ENCODE measurements at places on chromosomes 13 and 19.

- peak; percentile 64 for DNase-seq
These were observed 34.4 kb upstream of the MIR17HG start for GRCh38 chr13:91313103-91313502.

GRCh38 chr13:92991692-92992091 is 234.9 kb upstream of the GPC6 start:
- DNase-seq: no peak

GRCh38 chr13:58960888-58961287 is 1202.8 kb downstream of the DIAPH3 start:
- peak; percentile 7 for DNase-seq

- DNase-seq: no peak
These were observed 67.4 kb upstream of the CLDN10 start for GRCh38 chr13:95485045-95485517.

DNA sequence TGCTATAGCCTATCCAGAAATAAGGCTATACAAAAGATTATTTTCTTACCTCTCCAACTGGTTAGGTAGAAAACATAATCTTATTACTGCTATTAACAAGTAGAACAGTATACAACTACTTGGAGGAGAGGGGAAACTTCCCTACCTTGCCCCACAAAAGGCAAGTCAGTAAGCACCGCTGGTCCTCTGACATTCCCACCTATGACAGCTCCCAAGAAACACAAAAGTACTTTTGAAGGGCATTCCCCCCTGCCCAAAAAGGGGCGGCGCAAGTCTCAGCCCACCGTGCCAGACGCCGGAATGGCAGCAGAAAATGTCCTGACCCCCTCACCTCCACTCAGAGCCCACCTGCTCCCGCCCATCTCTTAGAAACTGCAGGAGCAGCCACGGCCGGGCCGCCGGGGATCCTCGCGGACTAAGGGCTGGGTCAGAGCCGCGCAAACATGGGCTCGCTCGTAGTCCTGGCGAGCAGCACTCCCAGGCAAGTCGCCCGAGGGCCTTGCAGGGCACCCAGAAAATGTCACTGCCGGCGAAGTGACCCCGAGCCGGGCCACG is 437 bp downstream of the SUCLA2 start:
- DNase-seq: peak; percentile 25

- DNase-seq: no peak
These were observed 31.7 kb upstream of the C1QTNF9B start for GRCh38 chr13:23928985-23929384.

DNA sequence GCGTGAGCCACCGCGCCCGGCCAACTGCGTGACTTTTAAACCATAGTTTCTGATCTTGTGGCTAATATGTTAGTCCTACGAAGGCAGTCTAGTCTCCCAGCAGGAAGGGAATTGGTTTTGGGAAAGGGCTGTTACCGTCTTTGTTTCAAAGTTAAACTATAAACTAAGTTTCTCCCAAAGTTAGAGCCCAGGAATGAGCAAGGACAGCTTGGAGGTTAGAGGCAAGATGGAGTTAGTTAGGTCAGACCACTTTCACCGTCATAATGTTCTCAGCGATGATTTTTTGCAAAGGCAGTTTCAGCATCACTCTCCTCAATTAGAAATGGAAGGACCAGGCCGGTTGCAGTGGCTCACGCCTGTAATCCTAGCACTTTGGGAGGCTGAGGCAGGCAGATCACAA is 17.7 kb upstream of the ADGRE2 start:
- DNase-seq: no peak

GRCh38 chr13:57409121-57409520 is 222.4 kb upstream of the PCDH17 start:
- DNase-seq: no peak

GRCh38 chr13:89695343-89696257 is 1651.9 kb upstream of the MIR17HG start:
- DNase-seq: peak; percentile 70

DNA sequence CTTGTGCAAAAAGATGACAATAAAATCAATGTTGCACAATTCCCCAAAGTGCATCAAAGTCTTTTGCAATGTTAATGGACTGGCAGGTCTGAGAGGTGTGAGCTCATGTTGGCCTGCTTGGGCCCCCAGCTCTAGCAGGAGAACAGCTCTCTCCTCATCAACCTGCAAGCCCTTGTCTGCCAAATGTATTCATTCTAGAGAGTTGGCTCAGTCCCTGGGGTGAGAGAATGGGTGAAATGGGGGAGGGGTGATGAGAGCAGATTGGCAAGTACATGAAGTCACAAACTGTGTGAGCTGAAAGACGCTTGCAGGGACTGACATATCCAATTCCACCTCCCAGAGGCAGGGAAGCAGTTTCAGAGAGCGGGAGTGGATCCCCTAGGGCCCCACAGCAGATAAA is 465.1 kb upstream of the ZNF507 start:
- DNase-seq: no peak

GRCh38 chr13:23889615-23890607 is 711 bp upstream of the MIPEP start:
- DNase-seq: no peak

DNA sequence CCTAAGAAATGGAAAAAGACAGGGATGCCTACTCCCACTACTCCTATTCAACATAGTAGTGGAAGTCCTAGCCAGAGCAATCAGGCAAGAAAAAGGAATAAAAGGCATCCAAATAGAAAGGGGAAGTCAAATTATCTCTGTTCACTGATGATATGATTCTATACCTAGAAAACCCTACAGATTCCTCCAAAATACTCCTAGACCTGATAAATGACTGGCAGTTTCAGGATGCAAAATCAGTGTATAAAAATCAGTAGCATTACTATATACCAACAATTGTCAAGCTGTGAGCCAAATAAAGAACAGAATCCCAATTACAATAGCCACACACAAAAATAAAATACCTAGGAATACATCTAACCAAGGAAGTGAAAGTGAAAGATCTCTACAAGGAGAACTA is 1.3 kb upstream of the GPR42 start:
- DNase-seq: no peak

- DNase-seq: no peak
These were observed 108.3 kb upstream of the RXFP2 start for GRCh38 chr13:31631071-31631470.

DNA sequence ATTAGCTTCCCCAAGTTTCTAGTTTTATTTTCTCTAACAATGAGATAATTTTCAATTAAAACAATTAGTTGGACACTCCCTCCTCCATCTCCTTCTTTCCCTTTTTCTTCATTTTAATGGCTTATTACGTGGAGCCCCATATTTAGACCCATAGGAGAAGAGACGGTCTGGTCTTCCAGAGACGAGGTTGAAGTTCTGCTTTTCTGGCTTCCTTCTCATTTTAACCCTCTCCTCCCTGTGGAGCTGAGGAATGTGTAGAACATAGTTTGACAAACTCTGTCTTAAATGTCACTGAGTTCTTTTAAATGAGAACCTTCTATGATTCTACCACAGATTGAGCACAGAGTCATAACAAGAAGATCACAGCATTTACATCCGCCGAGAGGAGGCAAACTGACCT is 86.8 kb downstream of the EDNRB start:
- no peak for DNase-seq

DNA sequence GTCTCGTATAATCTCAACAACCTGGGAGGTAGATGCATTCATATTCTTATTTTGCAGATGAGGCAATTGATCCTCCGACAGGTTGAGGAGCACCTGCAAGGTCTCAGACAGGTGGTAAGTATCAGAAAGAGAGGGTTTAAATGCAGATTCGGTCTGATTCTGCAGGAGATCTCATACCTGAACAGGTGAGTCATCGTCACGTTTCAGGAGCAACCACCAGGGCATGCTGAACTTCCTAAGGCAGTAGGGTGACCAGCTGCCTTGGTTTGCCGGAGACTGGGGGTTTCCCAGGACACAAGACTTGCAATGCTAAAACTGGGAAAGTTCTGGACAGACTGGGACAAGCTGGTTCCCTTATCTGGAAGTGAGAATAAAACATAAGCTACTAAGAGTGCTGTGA is 68.8 kb upstream of the TSHZ3 start:
- DNase-seq: no peak

- peak; percentile 34 for DNase-seq
These were observed 30.3 kb downstream of the CRYL1 start for GRCh38 chr13:20495087-20496023.

DNA sequence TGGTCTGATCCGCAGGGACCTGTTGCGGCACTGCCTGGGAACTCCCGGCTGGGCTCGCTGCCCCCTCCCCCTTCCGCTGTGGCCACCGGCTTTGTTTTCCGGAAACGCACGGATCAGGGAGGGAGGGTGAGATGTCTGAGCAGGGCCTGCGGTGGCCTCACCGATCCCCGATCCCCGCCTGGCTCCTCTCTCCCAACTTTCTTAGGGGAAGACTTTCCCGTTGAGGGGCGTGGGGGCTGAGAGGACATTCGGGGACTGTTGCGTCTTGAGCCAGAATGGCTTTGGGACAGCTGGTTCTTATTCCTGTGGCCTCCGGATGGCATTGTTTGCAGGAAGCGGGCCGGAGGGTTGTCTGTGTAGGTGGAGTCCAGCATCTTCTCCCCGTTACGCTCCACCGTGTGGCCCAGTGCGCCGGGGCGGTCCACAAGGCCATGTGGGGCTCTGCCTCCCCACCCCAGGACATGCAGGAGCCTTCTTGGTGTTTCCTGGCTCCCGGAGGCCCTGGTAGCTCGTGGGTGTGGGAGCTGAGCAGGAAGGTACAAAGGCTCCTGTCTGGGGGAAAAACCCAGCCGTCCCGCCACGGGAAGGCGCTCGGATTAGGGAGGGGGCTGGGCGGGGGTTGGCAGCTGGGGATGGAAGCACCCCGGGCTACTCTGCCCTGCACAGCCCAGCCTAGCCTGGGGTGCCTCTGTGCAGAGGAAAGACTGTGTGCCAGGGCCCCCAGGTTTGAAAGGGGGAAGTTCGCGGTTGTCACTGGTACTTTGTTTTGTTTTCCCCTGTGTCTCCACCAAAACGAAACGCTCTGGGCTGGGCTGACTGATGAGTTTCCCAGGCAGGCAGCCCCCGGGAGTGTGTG is 1.3 kb downstream of the CSNK1G2 start:
- peak; percentile 69 for DNase-seq

DNA sequence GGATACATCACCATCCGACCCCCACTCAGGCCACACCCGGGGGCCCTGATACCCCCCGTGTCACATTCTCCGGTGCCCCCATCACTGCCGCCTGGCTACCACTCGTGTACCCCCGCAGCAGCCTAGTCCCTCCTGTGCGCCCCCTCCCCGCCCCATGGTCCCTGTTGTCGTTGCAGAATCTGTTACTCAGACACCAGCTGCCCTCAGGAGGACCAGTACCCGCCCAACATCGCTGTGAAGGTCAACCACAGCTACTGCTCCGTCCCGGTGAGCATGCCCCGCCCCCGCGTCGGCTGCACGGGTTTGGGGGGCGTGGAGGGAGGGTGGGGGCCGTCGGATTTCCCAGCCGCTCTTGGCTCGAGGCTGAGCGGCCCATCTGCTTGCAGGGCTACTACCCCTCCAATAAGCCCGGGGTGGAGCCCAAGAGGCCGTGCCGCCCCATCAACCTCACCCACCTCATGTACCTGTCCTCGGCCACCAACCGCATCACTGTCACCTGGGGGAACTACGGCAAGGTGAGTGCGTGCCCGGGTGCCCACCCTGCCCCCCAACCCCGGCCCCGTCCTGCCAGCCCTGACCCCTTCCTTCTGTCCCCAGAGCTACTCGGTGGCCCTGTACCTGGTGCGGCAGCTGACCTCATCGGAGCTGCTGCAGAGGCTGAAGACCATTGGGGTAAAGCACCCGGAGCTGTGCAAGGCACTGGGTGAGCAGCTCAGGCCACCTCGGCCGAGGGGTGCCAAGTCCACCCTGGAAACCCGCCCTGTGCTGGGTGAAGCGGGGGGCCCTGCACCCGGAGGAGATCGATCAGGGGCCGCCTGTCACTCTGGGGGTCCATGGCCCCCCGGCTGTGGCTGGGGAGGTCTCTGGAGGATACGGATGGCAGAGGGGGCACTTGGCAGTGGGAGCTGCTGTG is 21.1 kb downstream of the PIAS4 start:
- no peak for DNase-seq

GRCh38 chr13:60019119-60019993 is 144.4 kb downstream of the DIAPH3 start:
- DNase-seq: no peak

GRCh38 chr19:32104153-32104849 is 241.1 kb upstream of the ZNF507 start:
- DNase-seq: peak; percentile 52

DNA sequence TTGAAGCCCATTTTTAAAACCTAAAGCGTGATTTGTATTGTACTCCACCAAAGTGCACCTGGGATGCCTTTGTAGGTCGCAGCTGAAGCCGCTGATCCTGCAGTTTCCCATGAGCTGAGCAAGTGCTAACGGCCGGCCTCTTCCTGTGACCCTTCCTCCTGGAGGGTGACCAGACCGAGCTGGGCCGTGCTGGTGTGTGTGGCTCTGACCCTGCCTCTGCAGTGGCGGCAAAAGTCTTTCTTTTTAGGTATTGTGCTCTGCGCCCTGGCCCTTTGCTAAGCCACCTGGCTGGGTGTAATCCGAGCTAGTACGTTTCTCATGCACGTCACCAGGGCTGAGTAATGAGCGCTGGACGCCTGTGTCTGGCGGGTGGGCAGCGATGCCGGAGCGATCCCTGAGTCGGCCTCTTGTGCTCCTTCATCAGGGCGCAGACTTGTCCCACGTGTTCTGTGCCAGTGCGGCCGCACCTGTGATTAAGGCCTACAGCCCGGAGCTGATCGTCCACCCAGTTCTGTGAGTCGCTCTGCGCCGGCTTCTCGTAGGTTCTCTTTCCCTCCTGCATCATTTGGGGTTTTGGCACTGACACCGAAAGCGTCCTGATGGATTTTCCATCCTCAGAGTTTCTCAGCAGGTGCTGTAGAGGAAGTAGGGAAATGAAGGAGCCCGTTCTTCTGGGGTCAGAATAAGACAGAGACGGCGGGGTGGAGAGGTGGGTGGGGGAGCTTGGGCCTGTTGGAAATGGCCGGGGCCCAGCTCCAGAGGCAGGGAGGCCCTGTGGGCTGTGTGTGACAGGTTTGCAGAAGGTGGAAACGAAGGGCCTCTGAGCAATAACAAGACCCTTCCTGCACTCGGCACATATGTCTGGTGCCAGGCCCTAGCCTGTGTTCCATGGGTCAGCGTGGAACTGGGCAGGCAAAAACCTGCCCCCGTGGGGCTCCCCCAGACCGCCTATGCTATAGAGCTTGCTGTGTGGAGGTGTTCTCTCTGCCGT is 9.7 kb downstream of the NAXD start:
- DNase-seq: no peak

- peak; percentile 22 for DNase-seq
These were observed 661.2 kb downstream of the TBC1D4 start for GRCh38 chr13:74820809-74821208.

All from HEK293T (cell line).